ENCODE measurements at places on chromosomes 1 and 21. TPM values are rescaled to one million over a fixed set of nuclear protein-coding genes. Genes with fewer than 3 reads are reported as not detected.

Gene CNR2
- total RNA-seq = not detected

Gene HMCN1
- 5.7 TPM for total RNA-seq

Gene KRTAP13-2
- total RNA-seq = not detected

Gene CD1B
- not detected for total RNA-seq

- DNase-seq = no peak
Observed at GRCh38 chr1:148435406-148435805, 47.7 kb downstream of the PPIAL4G start.

DNA sequence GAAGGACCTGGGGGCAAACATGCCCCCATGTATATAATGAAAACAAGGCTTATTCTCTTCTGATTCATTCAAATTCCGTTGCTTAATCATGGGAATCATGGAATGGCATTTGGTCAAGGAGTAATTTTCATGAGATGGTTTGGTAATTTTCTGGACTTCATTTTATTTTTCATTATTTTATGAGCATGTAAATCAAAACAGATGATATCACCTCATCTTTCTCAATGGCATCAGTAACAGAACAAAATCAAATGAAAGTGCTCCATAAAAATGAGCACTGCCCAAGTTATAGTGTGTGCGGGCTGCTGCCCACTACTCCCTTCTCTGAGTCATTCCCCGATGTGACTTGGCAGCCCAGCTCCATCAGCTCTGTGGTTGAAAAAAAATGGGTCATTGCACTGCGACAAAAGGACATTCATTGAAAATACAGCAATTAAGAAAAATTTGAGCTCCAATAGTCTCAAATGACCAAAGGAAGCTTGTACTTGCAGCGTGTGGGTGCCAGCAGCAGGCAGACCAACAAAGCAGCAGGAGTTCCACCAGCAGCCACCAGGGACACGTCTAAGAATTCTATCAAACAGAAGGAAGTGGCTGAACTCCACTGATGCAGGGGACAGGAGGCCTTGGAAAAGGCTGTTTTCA is 84.3 kb upstream of the VAV3 start:
- peak; percentile 76 for DNase-seq

DNA sequence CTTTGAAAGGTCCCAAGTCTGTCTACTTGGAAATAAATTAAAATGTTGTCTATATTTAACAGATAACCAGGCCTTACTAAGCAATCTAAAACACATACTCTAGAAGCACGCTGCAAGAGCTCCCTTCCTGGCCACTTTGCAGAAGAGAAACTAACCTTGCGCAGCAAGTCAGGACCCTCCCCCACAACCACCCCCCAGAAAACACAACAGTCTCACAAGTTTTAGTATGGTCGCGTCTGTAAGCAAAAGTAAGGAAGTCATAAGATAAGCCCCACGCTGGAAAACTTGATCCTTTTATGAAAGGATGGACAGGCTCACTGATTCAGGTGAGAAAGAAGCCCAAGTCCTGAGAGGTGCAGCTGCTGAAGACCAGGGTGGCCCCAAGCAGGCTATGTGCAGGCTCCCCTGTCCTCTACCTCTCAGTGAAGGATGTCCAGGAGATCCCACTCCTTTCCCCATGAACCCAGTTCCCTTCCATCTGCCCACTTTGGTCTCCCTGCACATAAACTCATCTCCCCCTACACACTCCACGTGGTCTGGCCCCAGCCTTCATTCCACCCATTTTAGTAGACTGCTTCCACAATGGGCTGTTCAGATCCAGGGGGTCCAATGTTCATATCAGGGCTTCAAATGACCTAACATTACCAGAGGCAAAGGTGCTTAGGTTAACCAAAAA is 23.8 kb downstream of the HIVEP3 start:
- DNase-seq = no peak

DNA sequence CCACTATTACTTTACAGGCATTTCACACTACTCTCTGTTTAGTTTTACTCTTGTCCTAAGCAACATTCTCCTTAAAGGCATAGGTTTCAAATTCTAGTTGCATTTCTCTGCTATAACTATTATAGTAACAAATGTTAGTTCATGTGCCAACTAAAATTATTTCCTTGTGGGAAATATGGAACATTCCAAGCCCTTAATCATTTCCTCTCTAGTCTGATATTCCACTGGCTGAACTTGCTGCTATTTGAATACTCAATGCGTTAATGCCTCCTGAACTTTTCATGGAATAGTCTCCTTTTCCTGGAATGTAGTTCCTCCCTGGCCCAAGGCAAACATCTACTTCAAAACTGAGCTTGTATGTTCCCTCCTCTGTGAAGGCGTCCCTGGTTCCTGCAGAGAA is 19.3 kb upstream of the TBX19 start:
- DNase-seq = no peak

DNA sequence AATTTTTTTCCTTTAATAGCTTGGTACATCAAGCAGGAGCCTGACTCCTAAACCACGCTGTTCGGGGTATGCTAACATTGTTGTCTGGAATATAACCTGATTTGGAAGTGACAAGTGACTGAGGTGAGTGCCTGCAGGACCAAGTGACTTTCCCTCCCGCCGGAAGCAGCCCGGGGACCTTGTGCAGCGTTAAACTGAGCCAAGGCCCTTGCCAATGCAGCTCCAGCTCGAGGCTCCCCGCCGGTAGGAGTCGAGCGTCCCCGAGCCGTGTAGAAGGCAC is 716 bp upstream of the MTARC1 start:
- DNase-seq = peak; percentile 64

GRCh38 chr1:109847251-109847650 is 63.4 kb upstream of the CSF1 start:
- DNase-seq = no peak

DNA sequence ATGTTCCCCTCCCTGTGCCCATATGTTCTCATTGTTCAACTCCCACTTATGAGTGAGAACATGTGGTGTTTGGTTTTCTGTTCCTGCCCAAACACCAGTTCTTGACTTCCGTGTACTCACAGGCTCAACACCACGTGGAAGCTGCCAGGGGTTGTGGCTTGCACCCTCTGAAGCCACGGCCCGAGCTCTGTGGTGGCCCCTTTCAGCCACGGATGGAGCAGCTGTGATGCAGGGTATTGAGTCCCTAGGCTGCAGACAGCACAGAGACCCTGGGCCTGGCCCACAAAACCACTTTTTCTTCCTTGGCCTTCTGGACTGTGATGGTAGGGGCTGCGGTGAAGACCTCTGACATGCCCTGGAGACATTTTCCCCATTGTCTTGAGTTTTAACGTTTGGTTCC is 111.6 kb downstream of the SYT14 start:
- DNase-seq = no peak

DNA sequence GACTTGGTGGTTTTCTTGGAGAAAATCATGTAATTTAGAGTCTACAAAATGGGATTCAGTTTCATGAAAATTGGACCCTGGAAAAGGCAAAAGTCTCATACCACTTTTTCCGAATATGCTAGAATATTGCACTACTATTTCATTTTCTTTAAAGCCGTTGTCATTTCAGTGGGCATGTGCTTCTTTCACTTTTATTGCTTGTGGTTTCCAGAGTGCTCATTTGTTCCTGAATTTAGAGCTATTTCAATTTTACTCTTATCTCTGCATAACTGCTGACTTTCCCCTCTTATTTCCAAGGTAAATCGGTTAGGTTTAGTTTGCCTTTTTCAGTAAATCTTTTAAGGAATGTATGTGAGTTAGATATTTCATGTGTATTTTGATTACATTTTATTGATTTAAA is 11.6 kb downstream of the HHAT start:
- no peak for DNase-seq

DNA sequence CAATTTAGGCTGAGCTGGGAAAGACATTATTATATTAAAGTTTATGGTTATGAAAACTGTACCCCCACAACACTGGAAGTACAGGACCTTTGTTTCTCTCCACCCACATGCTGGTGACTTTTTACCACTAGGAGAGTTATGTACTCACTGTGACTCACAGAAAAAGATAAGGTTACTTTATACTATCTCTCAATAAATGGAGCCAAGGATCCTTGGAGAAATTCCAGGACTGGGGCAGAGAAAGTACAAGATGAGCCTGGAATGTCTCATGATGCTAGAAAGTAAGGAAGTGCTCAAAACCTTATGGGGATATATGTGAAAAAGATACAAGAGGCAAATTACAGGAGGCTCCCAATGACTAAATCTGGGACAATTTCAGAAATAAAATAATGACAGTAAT is 63.9 kb upstream of the C1orf105 start:
- DNase-seq = no peak

GRCh38 chr1:98884864-98885263 is 119.8 kb downstream of the PLPPR5 start:
- DNase-seq = no peak
